ENCODE measurements at places on chromosomes 3 and 15.

DNA sequence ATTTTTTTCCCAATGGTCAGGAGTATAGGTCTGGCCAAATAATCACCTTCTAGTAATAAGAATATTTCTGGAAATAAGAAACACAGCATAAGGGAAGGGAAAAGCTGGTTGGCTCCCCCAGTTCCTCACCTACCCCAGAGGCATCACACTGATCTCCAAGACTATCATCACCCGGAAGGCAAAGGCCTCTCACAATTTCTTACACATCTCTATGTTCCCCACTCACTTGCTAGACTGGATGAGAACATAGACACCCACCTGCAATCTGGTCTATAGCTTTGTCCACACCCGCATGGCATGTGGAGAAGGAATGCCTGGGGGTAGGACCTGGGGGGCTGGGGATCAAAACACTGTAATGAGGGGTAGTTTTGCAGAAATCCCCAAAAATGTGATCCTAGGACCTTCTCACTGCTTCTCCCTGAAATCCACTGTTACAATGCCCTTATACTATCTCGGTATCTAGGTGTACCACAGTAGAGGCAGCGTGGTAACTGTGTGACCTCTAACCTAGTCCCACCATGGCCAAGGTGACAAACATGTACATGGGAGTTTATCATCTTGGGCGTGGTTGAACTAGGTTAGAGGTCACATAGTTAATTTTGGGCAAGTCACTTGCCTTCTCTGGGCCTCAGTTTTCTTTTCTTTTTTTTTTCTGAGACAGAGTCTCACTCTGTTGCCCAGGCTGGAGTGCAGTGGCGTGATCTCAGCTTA, 29.5 kb upstream of the NRROS start:
- no peak for DNase-seq

DNA sequence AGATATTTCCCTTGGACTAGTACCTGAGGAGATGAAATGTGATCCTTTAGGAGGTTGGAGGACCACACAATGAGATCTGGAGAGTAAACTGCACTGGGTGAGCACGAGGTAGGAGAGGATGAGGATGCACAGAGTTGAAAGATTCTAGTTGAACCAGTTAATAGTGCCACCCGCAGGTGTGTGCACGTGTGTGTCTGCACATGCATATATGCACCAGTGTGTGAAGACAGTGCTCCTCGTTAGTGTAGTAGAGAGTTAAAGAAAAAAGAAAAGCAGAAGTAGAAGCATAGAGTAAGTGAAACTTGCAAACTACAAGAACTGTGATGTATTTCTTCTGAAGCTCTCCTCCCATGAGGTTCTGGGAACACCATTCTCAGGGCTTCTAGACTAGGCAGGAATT, 8.4 kb downstream of the MED12L start:
- DNase-seq = no peak

- DNase-seq = no peak
Observed at GRCh38 chr3:121232309-121233225, 313.2 kb downstream of the POLQ start.

- DNase-seq = no peak
Observed at GRCh38 chr3:167084545-167084944, 295.6 kb downstream of the ZBBX start.

- no peak for DNase-seq
Observed at GRCh38 chr3:35946121-35946853, 307.0 kb downstream of the ARPP21 start.

- no peak for DNase-seq
Observed at GRCh38 chr3:72872183-72872582, 15.7 kb upstream of the GXYLT2 start.

DNA sequence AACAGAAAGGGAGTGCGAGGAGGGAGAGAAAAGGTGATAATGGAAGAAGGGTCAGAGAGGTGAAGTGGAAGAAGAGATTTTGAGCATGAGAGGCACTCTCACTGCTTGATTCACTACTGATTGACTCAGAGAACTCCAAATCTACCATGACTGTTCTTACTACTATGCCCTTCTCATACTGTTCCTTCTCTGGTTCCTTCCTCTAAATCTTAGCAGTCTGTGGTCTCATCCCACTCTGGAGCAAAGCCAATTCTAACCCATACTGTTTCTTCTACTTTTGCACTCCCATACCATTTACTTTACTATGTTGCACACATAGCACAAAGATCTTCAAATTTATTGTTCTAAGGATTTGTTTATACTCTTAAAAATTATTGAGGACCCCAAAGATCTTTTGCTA, 100.8 kb downstream of the DTWD1 start:
- DNase-seq = no peak

GRCh38 chr3:104578558-104578957, 788.2 kb upstream of the ALCAM start:
- no peak for DNase-seq

DNA sequence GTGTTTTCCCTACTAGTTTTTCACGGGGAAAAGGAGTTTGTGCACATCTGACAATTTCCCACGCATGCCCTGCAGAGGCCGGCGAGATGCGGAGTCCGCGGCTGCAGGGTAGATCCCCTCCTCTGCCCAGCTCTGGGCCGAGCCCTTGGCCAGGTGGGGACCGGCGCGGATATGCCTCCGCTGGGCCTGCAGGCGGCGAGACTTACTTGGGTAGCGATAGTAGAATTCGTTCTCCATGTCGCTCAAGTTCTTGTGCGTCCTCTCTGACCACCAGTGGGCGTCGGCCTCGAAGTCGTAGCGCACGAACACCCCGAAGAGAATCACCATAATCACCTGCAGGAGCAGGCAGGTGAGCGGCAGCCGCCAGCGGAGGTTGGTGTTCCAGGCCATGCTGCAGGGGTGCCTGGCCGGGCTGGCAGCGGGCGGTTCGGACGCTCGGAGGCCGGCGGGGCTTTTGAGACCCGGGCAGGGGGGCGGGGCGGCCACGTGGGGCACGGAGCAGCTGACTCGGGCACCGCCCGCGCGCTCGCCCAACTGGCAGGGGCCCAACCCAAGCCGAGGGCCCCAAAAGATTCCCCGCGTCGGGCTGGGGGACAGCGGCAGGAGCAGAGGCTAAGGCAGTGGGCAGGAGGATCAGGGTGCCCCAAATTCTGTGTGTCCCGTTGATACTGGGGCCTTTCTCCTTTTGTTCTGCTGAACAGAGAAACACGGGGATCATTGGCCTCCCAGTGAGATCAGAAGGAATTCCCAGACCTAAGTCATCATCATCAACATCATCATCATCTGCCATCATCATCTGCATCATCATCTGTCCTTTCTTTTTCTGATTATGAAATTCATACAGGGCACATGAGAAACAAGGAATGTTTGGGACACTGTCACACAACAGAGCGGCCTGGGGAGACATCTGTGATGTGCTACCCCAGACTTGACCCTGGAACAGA, at the start of gene RHCG:
TSS of gene RHCG (minus strand) at position 429 of the 944 bp plus-strand sequence. CDS start at position 390, 39 bp downstream.
- DNase-seq = peak; percentile 18

- no peak for DNase-seq
Observed at GRCh38 chr3:112735926-112736325, 95.0 kb upstream of the CCDC80 start.

DNA sequence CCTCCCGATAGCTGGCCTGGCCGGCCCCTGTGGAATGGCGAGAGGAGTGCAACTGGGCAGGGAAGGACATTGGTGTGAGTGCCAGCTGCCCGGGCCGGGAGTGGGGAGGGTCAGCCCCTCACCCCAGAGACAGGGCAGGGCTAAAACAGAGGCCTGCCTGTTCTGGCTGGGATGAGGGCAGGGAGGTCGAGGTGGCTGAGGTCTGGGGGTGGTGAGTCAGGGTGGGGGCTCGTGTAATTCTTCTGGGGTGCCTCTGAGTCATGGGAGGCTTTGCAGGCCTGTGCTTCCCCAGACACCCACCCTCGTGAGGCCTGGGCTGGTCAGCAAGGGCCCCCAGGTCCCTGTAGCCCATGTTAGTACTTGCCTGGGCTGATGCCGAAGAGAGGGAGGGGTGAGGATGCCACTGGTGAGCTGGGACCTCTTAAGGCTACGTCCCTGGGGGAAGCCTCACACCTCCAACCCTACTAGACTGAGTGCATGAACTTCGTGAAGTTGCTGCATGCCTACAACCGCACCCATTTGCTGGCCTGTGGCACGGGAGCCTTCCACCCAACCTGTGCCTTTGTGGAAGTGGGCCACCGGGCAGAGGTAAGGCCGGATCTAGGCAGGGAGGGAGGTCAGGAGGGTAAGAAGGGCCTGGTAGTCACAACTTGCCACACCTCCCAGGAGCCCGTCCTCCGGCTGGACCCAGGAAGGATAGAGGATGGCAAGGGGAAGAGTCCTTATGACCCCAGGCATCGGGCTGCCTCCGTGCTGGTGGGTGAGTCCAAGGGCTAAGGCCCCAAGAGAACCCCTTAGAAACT, 1.7 kb downstream of the SEMA3B start:
- no peak for DNase-seq

DNA sequence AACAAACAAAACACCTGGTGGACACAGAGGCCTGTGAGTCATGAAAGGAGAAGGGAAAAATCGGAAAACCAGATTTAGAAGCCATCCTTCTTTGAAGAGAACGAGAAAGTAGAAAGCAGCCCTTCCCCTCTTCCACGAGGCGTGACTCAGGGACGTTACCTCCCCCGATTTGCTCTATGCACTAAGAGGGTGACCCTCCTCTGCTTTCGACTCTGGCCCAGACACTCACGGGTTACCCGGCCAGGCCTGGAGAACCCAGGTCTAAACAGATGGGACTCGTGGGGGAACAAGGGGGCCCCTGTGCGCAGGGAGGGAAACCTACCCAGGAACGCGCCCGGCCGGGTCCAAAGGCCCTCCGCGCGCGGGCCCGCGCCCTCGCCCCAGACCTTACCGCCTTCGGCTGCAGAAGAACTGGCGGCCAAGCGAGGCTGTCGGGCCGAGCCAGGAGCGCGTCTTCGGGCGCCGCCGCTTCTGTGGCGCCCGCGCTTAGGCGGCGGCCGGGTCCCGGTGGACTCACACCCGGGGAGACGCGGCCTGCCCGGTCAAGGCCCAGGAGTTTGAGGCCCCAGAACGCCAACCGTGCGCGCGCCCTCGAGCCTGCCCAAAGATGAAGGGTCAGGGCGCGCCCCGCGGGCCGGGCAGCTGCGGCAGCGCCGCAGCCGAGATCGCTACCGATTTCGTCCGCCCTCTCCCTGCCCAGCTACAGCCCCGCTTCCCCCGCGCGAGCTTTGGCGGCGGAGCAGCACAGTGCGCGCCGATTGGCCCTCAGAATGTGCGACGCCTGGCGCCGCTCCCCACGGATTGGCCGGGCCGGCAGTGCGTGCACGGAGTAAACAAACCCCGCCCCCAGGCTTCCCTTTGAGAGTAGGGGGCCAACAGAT, at the start of gene TFDP2:
TSS of gene TFDP2 (minus strand) at position 753 of the 881 bp plus-strand sequence. CDS start 47,795 bp downstream, outside the sequence.
- DNase-seq = peak; percentile 93

DNA sequence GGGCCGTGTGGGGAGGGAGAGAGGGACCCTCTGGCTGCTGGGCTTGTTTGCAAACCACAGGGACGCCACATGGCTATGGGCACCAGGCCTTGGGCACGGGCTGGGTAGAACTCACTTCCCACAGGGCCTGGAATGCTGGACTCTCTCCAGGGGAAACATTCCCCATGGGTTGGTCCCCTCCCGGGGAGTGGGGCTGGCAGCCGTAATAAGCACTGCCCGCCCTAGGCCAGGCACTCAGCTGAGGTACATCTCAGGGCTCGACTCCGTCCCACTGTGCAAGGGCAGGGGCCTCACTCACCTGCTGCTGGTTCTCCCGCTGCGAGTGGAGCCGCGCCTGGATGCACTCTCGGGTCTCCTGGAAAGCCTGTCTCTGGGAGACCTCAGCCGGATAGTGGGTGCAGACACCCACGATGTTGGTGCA, 96.7 kb downstream of the ADCY5 start:
- no peak for DNase-seq

DNA sequence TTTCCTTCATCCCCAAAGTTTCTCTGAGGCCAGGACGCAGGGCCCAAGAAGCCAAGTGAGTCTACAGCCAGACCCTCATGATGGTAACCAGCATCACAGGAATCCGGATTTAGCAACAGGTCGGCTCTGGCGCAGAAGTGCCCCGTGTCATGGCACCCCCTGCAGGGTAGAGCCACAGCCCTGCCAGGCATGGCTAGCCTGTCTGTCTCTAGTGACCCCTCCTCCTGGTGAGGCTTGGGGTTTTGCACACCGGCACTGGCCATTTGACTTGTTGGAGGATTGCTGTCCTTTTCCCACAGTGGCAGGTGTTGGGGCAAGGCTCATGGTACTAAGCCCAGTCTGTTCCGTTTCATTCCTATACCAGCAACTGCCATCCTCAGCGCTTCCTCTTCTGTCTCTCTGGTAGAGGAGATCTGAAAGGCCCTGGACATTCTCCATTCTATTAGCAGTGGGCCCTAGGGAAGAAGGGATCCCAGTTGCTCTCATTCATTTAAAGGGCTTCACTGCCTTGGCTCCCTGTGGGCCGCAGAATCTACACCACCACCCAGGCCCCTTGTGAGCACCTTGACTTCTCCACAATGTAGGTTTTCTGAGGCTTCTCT, 9.4 kb upstream of the CHAC1 start:
- no peak for DNase-seq

GRCh38 chr3:71634671-71635070, 51.1 kb upstream of the FOXP1 start:
- DNase-seq = no peak

DNA sequence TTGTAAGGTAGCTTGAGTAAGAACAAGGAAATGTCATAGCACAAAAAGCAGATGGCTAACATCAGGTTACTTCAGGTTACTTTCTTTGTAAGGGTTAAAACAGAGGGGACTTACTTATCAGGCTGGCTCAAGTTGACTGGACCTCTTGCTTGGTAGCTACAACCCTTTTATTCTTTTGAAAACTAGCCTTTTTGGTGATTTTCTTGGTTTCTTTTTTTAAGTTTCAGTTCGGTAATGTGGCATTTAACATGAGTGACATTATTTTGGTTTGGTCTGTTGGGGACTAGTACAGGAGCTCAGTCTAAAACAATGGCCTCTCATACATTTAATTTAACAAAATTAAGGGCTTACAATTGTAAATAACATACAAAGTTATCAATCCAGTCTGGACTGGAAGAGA, 621.4 kb downstream of the OTOL1 start:
- DNase-seq = no peak

DNA sequence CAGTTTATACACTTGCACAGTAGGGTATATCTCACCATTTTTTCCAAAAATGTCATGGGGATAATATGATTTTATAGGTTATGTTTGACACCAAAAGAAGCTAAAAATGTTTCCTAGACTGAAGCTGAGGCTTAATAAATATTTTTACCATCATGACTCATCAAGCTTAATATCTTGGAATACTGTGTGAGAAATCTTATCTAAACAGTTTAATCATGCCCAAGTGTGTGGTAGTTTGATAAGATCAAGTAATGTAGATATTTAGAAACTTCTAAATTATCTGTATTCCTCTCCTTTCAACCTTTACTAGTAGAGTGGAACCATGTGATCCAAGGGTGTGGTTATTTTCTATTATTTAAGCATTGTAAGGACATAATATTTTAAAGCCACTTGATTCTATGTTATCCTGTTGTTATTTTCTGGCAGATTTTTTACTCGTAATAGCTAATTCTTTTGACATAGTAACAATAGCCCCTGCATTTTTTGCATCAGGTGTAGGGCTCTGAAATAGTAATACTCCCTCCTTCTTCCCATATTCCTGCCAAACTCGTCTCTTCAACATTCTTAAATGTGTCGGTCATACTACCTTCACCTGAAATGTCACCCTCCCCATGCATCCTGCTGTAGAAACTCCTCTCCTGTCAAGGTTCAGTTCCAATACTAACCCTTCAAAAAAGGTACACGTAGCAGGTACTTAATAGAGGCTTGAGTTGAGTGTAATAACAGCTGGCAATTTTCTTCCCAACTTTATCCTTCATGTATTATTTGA, 729.6 kb downstream of the NLGN1 start:
- DNase-seq = no peak

- DNase-seq = no peak
Observed at GRCh38 chr3:43852066-43852465, 161.3 kb downstream of the ABHD5 start.

All from G401 (cell line).